ENCODE measurements at places on chromosomes 7 and 10.

GRCh38 chr7:95904099-95904498, 131.7 kb downstream of the DYNC1I1 start:
- no peak for DNase-seq

DNA sequence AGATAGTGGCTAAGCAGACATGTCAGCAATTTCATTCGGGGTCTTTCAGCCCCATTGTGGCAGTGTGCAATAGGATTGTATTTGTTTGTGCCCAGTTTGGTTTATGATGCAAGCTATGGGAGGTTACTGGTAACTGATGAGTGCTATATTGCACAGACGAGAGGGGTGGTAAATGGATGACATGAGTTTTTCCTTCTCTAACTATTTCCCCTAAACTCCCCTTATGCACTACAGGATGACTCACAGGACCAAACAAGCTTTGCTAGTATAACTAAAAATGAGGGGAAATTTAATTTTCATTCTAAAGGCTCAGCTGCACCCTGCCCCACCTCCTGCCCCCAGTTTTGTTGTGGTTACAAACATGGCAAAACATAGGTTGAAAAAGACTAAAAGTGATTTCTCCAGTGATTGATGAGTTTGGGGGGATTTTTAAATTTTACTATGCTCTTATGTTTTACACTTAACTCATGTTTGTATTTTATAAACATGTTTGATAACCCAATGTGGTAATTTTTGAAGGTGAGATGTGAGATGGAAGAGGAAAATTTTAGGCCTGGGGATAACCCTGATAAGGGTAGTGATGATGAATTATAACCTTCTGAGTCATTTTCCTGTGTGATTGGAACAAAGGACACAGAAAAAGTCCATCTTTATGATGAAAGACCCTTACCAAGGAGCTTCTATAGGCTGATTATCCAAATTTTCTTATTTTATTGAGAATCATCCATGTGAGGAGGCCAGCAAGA, 60.8 kb upstream of the NAMPT start:
- peak; percentile 25 for DNase-seq

GRCh38 chr10:43461950-43462349, 25.0 kb downstream of the ZNF487 start:
- no peak for DNase-seq

- DNase-seq: no peak
These were observed 69.0 kb downstream of the CREB5 start for GRCh38 chr7:28481091-28481926.
